A549 treated with Mapracorat at 1 μM for 4 hours (cell line): ENCODE measurements at places on chromosomes 12 and 14. TPM values are rescaled to one million over a fixed set of nuclear protein-coding genes. Genes with fewer than 3 reads are reported as not detected.

Gene KRT6B
- 0.07 TPM in 1 of 5 replicates, not detected in the others for total RNA-seq

Gene CLEC14A
- total RNA-seq: not detected in 5 replicates

Gene KLRB1
- total RNA-seq: not detected in 5 replicates

Gene OSGEP
- 22.0 to 28.1 TPM (median 24.1 TPM) in 5 replicates for total RNA-seq

Gene SCFD1
- 34.5 to 42.8 TPM (median 39.4 TPM) in 5 replicates for total RNA-seq

Gene SLC38A4
- total RNA-seq: 0.04 to 0.17 TPM (median 0.08 TPM) in 5 replicates

Gene DNAJC22
- total RNA-seq: 17.0 to 23.4 TPM (median 20.7 TPM) in 5 replicates

Gene LRTM2
- total RNA-seq: 0.05 TPM in 1 of 5 replicates, not detected in the others

Gene TAS2R13
- total RNA-seq: not detected in 5 replicates

Gene FBXW8
- total RNA-seq: 4.3 to 6.3 TPM (median 5.7 TPM) in 5 replicates

Gene VWF
- total RNA-seq: 0.15 to 0.34 TPM (median 0.18 TPM) in 5 replicates

Gene GAS2L3
- 6.2 to 9.2 TPM (median 9.0 TPM) in 5 replicates for total RNA-seq

Gene C12orf57
- total RNA-seq: 275 to 319 TPM (median 310 TPM) in 5 replicates

Gene C12orf60
- total RNA-seq: 1.8 to 2.0 TPM (median 1.8 TPM) in 5 replicates

Gene SOAT2
- 0.14 to 0.28 TPM (median 0.23 TPM) in 5 replicates for total RNA-seq

Gene GRIP1
- 1.4 to 2.6 TPM (median 1.6 TPM) in 5 replicates for total RNA-seq

Gene IL26
- not detected in 5 replicates for total RNA-seq

Gene TEX52
- not detected in 5 replicates for total RNA-seq

Gene EML5
- 0.39 to 1.0 TPM (median 0.44 TPM) in 5 replicates for total RNA-seq

Gene CHURC1
- 73.1 to 139 TPM (median 80.9 TPM) in 5 replicates for total RNA-seq

Gene HAL
- total RNA-seq: 0.24 to 0.63 TPM (median 0.55 TPM) in 5 replicates
